Mononuclear cell (primary cell): ENCODE measurements at places on chromosomes 7 and 10. TPM values are rescaled to one million over a fixed set of nuclear protein-coding genes. Genes with fewer than 3 reads are reported as not detected.

Gene GSAP
- total RNA-seq, result 48.0 TPM

Gene ABI1
- 100 TPM for total RNA-seq

Gene AGR3
- not detected for total RNA-seq

Gene CHCHD2
- 215 TPM for total RNA-seq

Gene CFTR
- not detected for total RNA-seq

Gene OR6V1
- not detected for total RNA-seq

Gene ATRNL1
- 0.21 TPM for total RNA-seq

Gene PKD1L1
- total RNA-seq, result under 0.01 TPM

Gene OR2A25
- not detected for total RNA-seq

Gene RPEL1
- not detected for total RNA-seq

Gene C10orf88
- 2.1 TPM for total RNA-seq

Gene SHTN1
- 10.0 TPM for total RNA-seq

Gene C10orf62
- not detected for total RNA-seq

Gene CTAGE4
- 2.0 TPM for total RNA-seq

Gene UPK3BL1
- 7.5 TPM for total RNA-seq

Gene PON1
- total RNA-seq, result not detected

Gene PRF1
- 60.4 TPM for total RNA-seq

Gene DOCK4
- total RNA-seq, result 5.6 TPM

Gene SH2D4B
- 0.10 TPM for total RNA-seq

Gene LRWD1
- total RNA-seq, result 7.0 TPM

Gene IKZF1
- total RNA-seq, result 231 TPM

Gene IGFBP3
- total RNA-seq, result 6.7 TPM

Gene RTKN2
- total RNA-seq, result 9.8 TPM

Gene LIPK
- total RNA-seq, result not detected

Gene SVOPL
- total RNA-seq, result 0.21 TPM

Gene GOLGA7B
- 1.7 TPM for total RNA-seq

Gene TACC2
- not detected for total RNA-seq

Gene CTNNA3
- 0.42 TPM for total RNA-seq
